ENCODE measurements at places on chromosomes 12 and 14. TPM values are rescaled to one million over a fixed set of nuclear protein-coding genes. Genes with fewer than 3 reads are reported as not detected.

MYF6 gene
- total RNA-seq: not detected

DNA sequence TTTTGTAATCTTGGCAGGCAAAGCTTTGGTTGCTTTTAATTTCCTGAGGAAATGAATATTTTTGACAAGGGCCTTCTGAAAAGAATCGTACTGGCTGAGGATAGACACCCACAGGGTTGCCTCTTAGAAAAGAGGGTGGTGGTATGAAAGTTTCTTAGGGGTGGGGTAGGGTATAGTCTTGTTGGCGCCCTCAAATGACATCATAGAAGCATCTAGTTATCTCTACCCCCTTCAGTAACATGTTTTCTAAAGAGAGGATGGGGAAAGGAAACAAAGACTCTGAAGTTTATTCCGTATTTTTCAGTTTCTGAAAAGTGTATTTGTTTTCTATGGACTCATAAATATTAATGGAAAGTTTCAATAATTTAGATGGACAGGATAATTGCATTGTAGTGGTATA is 13.7 kb downstream of the PRKCH start:
- DNase-seq: no peak
- peak overlapping the region; percentile 46 for H3K4me3 ChIP-seq

DNA sequence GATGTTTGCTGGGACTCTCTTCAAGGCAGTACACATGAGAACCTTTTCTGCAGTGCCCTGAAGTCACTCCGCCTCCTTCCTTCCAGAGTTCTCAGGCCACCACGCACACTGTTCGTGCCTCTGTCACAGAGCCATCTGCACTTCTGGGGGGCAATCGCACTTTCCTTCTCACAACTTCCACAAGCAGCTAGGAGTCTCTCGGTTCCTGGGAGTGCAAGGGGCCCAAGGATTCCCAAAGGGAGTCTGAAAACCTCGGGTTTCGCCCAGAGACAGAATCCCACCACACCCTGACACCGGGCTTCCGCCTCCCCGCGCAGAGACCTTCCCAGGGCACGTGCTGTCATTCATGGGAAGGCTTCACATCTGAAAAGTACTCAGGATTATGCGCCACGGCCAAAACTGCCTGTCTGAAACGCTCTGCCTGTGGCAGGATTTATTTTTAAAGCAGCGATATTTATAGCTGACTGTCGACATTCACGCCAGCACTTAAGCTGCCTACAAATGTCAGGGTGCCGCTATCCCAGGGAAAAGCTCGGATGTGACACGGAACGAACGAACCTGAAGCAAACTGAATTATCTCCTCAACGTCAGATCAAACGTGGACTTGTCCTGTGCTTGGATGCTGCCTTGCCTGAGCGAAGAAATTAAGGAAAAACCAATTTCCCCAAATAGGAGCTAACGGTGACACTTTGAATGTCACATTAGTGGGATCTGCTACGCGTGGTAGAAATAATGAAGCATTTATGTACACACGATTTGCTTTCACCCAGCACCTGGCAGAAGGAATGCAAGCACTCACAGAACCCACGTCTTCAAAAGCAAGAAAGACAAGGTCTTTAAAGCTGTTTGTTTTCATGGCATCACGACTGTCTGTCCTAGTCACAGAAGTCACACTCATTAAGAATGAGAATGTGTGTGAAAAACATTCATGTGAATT is 154.0 kb downstream of the PIWIL1 start:
- no peaks in the 10 kb centered on the region for H3K27me3 ChIP-seq
- H3K27ac ChIP-seq: no peak overlapping the region
- H3K36me3 ChIP-seq: no peaks in the 10 kb centered on the region
- no peak for DNase-seq
- no peaks in the 10 kb centered on the region for H3K4me1 ChIP-seq

DNA sequence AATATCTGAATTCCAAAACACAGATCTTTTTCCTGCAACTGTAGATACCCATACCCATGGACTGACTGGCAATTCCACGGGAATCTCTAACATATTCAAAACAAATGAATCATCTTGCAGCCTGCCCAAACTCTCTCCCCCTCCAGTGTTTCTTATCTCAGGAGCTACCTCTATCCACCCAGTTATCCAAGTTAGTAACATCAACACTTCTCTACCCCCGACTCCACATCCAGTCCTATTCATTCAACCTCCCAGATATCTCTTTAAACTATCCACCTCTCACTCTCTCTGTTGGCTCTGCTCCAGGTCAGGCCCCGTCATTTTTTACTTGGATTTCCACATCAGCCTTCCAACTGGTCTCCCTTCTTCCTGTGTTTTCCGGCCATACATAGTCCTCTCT is 6.7 kb upstream of the KCNH5 start:
- H3K36me3 ChIP-seq: no peaks in the 10 kb centered on the region
- H3K27ac ChIP-seq: no peak overlapping the region
- no peak for DNase-seq
- H3K4me1 ChIP-seq: no peaks in the 10 kb centered on the region
- no peak overlapping the region for H3K4me3 ChIP-seq

DNA sequence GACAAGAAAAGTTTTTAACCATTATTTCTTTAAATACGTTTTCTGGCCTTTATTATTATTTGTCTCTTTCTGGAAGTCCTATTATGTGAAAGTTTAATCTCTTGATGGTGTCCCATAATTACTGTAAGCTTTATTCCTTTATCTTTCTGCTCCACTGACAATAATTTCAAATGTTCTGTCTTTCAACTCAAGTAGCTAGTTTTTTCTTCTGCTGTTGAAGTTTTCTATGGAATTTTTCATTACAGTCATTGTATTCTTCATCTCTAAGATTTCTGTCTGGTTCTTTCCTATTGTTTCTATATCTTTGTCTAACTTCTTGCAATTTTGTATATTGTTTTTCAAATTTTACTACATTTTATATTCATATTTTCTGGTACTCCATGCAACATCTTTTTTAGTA is 173.6 kb upstream of the MGAT4C start:
- no peaks in the 10 kb centered on the region for H3K27me3 ChIP-seq
- no peaks in the 10 kb centered on the region for H3K4me1 ChIP-seq
- H3K36me3 ChIP-seq: no peaks in the 10 kb centered on the region
- DNase-seq: no peak
- H3K4me3 ChIP-seq: no peak overlapping the region

All from activated CD4-positive, alpha-beta T cell treated with anti-CD3 and anti-CD28 coated beads for 36 hours (primary cell).